Stimulated activated CD8-positive, alpha-beta memory T cell treated with anti-CD3 and anti-CD28 coated beads, Interleukin-7, amount 100 ng/mL, for 1 hour (primary cell): ENCODE measurements at places on chromosomes 6 and 20.

DNA sequence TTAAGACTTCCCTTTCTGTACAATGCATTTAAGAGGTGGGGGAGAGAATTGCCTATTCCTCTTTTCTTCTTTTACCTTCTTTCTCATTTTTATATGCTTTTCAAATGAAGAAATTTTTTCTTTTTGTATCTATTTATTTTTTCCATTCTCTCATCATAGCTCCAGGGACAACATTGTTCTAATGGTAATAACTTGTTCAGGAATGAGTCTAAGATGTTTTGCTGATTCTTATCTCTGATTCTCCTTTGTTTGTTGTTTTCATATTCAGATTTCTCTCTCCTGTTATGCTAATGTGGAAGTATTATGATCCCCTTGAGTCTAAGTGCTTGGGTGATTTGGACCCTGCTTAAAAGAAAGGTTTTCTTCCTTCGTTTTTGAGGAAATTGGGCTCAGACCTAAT, 451.6 kb downstream of the CDKAL1 start:
- no peak for DNase-seq

DNA sequence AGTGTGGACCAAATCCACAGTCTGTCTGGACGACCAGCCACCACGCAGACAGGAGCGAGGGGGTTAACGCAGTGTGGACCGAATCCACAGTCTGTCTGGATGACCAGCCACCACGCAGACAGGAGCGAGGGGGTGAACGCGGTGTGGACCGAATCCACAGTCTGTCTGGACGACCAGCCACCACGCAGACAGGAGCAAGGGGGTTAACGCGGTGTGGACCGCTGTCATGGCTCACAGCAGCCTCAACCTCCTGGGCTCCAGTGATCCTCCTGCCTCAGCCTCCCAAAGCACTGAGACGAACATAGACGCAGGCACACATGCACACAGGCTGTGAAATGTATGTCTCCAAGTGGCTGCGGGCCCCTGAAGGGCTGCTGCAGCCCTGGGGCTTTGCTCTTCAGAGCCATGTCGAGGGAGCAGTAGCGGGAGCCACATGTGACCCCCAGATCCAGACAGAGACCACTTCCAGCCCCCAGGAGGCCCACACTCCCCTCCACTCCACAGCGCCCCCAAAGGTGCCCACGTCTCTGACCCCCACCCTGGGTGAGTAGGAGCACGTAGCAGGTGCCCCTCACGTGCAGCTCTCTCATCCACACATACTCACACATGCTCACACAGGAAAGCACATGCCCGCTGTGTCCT, 98.1 kb downstream of the YTHDF1 start:
- no peak for DNase-seq

- no peak for DNase-seq
These were observed 126.5 kb downstream of the UTRN start for GRCh38 chr6:144411531-144412165.

- no peak for DNase-seq
These were observed 17.4 kb downstream of the HFE start for GRCh38 chr6:26104457-26105108.

- no peak for DNase-seq
These were observed 70.7 kb upstream of the POPDC3 start for GRCh38 chr6:105250533-105250932.

DNA sequence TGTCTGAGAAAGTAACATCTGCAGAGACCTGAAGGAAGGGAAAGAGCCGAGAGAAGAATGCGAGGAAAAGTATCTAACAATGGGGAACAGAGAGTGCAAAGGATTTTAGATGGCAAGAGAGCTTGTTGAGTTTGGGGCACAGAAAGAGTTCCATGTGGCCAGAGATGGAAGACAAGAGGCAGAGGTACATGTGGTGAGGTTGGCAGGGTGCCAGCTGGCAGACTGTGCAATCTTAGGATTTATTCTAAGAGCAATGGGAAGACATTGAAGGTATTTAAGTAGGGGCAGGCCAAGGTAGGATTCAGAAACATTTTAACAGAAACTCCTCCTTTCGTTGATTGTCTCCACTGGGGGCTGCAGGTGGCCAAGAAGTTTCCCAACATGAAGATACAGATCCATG, 20.4 kb upstream of the LBP start:
- no peak for DNase-seq

DNA sequence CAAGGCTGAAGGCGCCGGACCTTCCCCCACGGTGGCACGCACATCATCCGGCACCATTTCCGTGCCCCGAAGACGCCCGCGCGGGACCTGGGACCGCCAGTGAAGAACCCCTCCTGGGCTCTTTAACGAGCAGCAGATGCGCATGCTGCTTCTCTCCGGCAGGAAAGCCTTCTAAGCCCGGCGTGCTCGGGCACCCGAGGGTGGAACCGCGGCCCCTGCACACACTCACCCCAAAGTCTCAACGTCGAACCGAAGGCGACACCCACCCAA, 240 bp downstream of the FOXQ1 start:
- DNase-seq: no peak

- DNase-seq: no peak
These were observed 506.3 kb downstream of the TENT5A start for GRCh38 chr6:81246200-81246599.

DNA sequence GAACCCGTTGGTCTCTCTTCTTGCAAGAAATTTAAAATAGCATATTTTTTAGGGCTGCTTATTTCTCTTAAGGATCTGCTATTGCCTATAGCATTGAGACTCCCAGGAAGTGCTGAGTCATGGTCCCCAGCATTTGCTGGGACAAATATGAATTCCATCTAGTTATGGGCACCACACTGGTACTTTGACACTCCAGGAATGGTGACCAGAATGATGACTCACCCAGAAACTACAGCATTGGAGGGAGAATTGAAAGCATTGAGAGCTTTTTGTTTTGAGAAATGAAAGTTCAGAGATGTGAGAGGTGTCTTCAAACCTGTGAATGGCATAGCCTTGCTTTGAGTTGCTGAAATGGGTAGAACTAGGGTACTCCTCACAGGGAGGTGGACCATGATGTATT, 699.7 kb downstream of the DHX35 start:
- DNase-seq: no peak

GRCh38 chr6:14502551-14502950, 385.0 kb downstream of the CD83 start:
- no peak for DNase-seq

GRCh38 chr6:32836873-32837272, 1.7 kb downstream of the TAP2 start:
- DNase-seq: no peak

- DNase-seq: no peak
These were observed 7.9 kb downstream of the MAFB start for GRCh38 chr20:40681165-40681564.

GRCh38 chr6:55304747-55305146, 22.5 kb upstream of the GFRAL start:
- no peak for DNase-seq

DNA sequence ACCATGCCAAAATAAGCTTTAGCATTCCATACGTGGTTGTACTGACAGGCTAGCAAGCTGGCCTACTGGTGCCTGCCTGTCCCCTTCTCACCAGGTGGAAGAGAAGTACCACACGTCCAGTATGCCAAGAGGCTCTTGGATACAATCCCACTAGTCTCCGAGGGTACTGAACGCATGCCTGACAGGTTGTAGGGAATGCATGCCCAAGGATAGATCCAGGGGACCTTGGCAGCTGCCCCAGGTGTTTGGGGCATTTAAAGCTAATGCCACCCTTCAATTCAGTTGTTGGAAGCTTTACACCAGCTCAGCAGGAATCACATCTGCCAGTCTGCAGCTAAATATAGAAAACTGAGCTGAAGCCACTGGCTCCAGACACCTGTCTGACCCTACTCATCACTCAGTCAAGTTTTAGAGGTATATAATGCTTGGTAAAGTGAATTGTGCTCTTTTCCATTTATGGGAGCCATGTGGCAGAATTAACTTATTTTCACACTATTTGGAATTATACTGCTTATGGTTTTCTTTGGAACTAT, 4.9 kb downstream of the TUBB2B start:
- no peak for DNase-seq

- no peak for DNase-seq
These were observed 67.0 kb downstream of the FAM50B start for GRCh38 chr6:3916211-3916610.

GRCh38 chr20:46964618-46965455, 70.2 kb downstream of the EYA2 start:
- no peak for DNase-seq

GRCh38 chr6:111841822-111842221, 31.4 kb downstream of the FYN start:
- DNase-seq: no peak

GRCh38 chr6:27838945-27839625, 73.1 kb downstream of the OR2B2 start:
- no peak for DNase-seq
